ENCODE measurements at places on chromosomes 11 and 22. TPM values are rescaled to one million over a fixed set of nuclear protein-coding genes. Genes with fewer than 3 reads are reported as not detected.

DNA sequence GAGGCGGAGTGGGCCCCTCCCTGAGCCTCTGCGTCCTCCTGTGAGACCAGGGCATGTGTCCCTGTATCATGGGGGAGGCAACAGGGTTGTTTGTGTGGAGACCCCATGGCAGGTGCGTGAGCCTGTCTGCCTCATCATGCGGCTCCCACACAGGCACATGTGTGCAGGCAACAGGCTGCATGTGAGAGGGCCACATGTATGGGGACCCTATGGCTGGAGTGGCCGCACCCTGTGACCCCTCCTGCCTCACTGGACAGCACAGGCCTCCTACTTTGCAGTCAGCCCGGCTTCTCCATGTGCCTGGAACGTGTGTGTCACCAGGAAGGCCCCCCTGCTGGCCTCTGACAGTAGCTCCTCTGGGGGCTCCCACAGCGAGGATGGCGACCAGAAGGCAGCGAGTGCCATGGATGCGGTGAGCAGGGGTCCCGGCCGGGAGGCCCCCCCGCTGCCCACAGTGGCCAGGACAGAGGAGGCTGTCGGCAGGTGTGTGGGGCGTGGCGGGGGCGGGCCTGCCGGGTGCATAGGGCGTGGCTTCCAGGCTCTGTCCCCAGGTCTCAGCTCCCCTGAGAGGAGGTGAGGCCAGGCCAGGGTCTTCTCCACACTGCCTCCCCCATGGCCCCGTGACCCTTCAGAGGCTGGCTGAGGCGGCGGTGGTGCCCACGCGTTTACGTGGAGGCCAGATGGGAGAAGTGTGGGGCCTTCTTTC, 34.1 kb downstream of the SBF1 start:
- no peaks in the 10 kb centered on the region for H3K27me3 ChIP-seq
- H3K27ac ChIP-seq: no peak overlapping the region
- peaks cover 68% of the 10 kb centered on the region for H3K36me3 ChIP-seq
- H3K4me3 ChIP-seq: no peak overlapping the region
- peak; percentile 60 for DNase-seq

DNA sequence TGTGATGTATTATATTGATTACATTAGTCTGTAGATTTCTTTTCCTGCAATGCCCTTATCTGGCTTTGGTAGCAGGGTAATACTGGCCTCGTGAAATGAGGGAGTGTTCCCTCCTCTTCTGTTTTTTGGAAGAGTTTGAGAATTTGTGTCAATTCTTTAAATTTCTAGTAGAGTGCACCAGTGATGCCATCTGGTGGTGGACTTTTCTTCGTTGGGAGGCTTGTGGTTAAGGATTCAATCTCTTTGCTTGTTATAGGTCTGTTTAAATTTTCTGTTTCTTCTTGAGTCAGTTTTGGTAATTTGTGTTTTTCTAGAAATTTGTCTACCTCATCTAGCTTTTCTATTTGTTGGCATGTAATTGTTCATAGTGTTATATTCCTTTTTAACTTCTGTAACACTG, 18.9 kb downstream of the SHANK3 start:
- H3K4me3 ChIP-seq: no peak overlapping the region
- no peak for DNase-seq
- peaks cover 7% of the 10 kb centered on the region for H3K27me3 ChIP-seq
- peaks cover 11% of the 10 kb centered on the region for H3K4me1 ChIP-seq

DNA sequence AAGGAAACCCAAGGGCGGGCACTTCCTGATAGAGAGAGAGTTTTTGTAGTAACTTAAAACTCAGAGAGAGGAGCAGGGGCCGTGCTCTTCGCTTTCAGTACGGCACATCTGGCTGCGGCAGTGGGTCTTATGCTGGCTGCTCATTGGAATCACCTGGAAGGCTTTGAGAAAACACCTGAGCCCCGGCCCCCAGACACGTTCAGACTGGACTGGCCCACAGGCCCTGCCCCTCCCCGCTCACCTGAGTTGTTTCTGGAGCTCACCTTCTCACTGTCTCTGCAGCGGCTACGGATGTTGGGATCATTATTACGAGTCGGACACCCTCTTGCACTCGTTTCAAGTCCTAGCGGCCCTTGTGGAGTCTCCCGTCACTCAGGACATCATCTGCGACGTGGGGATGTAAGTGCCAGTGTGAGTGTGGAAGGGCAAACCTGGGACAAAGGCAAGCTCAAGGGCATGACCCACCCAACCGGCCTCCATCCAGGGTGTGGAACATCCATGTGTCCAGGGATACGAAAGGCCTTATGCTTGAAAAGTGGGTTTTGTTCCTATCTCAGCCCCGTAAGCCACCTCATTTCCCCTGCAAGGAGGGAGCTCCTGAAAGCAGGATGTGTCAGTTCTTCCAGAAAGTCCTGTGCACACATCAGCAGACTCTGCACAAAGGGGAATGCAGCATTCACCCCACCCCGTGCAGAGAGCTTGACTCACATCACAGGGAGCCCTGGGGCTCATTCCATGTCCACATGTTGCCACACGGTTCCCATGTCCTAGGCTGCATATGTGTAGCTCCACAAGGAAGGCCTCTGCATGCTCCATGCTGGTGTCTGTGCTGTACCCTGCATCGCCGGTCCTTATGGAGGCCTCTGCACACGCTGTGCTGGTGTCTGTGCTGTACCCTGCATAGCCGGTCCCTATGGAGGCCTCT, 5.4 kb downstream of the NADSYN1 start:
- H3K36me3 ChIP-seq: peaks cover 79% of the 10 kb centered on the region
- H3K27me3 ChIP-seq: no peaks in the 10 kb centered on the region
- peaks cover 14% of the 10 kb centered on the region for H3K4me1 ChIP-seq

- no peak overlapping the region for H3K27ac ChIP-seq
- H3K36me3 ChIP-seq: no peaks in the 10 kb centered on the region
- DNase-seq: no peak
- H3K27me3 ChIP-seq: no peaks in the 10 kb centered on the region
- H3K4me3 ChIP-seq: no peak overlapping the region
- no peaks in the 10 kb centered on the region for H3K4me1 ChIP-seq
Observed at GRCh38 chr11:17267576-17267975, 9.0 kb upstream of the NUCB2 start.

DNA sequence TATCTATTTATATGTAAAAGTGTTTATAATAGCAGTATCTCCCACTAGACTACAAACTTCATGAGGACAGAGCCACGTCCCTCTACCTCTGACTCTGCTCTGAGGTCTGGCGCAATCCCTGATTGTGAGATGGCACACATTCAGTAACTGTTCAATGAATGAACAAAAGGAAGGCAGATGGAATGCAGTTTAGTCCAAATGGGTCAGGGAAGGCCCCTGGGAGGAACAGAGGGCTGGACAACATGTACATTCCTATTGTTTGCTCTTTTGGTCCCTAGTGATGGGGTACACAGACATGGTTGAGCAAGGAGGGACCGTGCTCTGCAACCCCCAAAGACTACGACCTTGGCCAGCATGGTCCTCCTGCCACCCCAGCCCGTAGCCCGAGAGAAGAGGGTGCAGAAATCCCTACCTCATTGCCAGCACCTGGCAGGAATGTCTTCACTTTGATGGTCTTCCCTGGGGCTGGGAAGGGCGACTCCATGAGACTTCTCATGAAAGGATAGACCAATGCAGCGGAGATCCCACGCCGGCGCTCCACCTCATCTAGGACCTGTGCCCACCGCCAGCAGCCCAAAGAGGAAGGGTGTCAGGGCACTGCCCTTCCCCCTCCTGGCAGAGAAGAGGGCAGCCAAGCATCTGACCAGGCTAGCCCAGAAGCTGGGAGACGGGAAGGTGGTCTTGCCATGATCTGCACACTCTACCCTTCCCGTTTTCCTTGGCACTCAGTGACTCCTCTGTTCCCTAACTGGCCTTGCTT, 24.3 kb downstream of the RPL27A start:
- peaks cover 28% of the 10 kb centered on the region for H3K4me1 ChIP-seq
- peak overlapping the region; percentile 20 for H3K27ac ChIP-seq
- H3K4me3 ChIP-seq: no peak overlapping the region
- no peak for DNase-seq
- peaks cover 46% of the 10 kb centered on the region for H3K36me3 ChIP-seq

- H3K4me3 ChIP-seq: no peak overlapping the region
- H3K27ac ChIP-seq: no peak overlapping the region
- no peak for DNase-seq
- peaks cover 7% of the 10 kb centered on the region for H3K4me1 ChIP-seq
- H3K27me3 ChIP-seq: no peaks in the 10 kb centered on the region
Observed at GRCh38 chr11:118878163-118878563, 5.5 kb upstream of the CXCR5 start.

- no peaks in the 10 kb centered on the region for H3K36me3 ChIP-seq
- no peak overlapping the region for H3K4me3 ChIP-seq
- H3K27me3 ChIP-seq: peaks cover 2% of the 10 kb centered on the region
- H3K4me1 ChIP-seq: no peaks in the 10 kb centered on the region
- no peak overlapping the region for H3K27ac ChIP-seq
- DNase-seq: no peak
Observed at GRCh38 chr22:36894266-36894665, 19.2 kb upstream of the CSF2RB start.

GRCh38 chr11:117824571-117825537, at the start of gene FXYD2:
TSS of gene FXYD2 (minus strand) at chr11:117824744. CDS start at chr11:117824678, 66 bp downstream.
- H3K4me1 ChIP-seq: peaks cover 36% of the 10 kb centered on the region
- no peaks in the 10 kb centered on the region for H3K36me3 ChIP-seq
- peaks cover 5% of the 10 kb centered on the region for H3K27me3 ChIP-seq

DNA sequence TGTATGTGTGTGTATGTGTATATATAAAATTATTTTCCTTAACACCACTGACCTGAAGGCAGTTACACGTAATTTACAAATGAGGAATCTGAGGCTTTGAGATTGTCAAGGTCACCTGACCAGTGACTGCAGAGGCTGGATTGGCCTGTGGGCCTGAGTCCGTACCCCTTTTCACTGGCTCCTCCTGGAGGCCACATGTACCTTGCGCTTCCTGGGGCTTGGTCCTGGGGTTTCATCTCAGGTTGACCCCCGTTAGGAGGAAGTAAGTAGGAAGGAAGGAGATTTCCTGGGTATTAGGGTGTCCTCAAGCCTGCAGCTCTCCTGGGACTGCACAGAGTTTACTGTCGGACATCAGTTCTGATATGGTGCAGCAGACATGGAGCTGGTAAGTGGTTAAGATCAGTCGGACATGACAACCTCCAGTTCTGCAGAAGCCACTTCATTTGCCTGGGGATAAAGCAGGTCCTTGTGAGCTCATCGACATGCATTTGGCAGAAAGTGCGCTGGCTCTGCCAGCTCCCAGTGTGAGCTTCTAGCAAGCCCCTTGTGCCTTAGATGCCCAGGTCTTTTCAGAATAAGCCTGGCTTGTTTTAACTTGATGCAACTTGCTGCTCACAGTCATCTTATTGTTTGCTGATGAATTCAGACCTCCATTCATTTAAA, 36.6 kb downstream of the ST3GAL4 start:
- H3K27me3 ChIP-seq: no peaks in the 10 kb centered on the region
- peaks cover 54% of the 10 kb centered on the region for H3K4me1 ChIP-seq
- H3K36me3 ChIP-seq: no peaks in the 10 kb centered on the region
- H3K27ac ChIP-seq: peak overlapping the region; percentile 51
- no peak for DNase-seq

GRCh38 chr11:109075976-109076375, 346.0 kb upstream of the C11orf87 start:
- no peak overlapping the region for H3K27ac ChIP-seq
- no peak for DNase-seq
- H3K36me3 ChIP-seq: no peaks in the 10 kb centered on the region
- no peak overlapping the region for H3K4me3 ChIP-seq
- H3K27me3 ChIP-seq: no peaks in the 10 kb centered on the region
- peaks cover 24% of the 10 kb centered on the region for H3K4me1 ChIP-seq

DNA sequence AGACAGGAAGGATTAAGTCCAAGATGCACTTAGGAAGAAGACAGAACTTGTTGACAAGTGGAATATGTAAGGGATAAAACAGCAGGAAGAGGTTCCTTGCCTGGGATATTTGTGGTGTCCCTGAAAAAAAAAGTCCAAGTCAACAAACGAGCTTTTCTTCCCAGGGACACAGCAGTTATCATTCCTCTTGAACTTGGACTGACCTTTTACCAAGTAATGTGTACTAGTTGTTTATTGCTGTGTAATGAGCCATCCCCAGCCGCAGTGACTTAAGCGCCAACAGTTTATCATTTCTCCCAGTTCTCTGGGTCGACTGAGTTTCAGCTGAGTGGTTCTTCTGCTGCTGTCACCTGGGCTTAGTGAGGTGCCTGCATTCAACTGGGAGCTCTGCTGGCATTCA, 37.0 kb downstream of the KREMEN1 start:
- no peaks in the 10 kb centered on the region for H3K27me3 ChIP-seq
- no peak overlapping the region for H3K27ac ChIP-seq
- no peak overlapping the region for H3K4me3 ChIP-seq

GRCh38 chr11:77287136-77287535, 14.3 kb downstream of the GDPD4 start:
- H3K27me3 ChIP-seq: no peaks in the 10 kb centered on the region
- DNase-seq: no peak
- H3K4me1 ChIP-seq: no peaks in the 10 kb centered on the region
- H3K27ac ChIP-seq: no peak overlapping the region
- H3K36me3 ChIP-seq: no peaks in the 10 kb centered on the region

DNA sequence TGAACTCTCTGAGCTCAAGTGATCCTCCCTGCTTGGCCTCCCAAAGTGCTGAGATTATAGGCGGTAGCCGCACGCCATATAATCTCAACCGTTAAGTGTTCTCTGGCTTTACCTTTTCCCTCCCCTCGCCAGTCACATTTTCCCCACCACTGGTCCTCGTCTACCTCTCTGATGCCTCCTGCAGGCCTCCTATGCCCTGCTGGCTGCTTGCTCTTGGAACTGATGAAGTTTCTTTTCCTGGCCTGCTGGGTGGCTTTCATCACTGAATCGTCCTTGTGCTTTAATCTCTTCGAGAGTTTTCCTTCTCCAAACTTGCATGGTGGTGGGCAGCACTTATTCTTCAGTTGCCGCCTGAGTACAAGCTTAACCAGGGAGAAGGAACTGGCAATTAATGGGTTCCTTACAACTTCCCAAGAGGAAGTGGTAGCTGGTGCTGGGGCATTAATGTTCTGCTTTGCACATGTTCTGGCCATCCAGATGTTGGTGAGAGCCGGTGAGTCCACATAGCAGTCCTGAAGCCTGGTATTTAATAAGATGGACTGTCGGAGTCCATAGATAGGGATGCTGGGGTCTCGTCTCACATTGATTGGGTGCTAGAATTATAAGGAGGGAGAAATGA, 1.3 kb downstream of the C22orf31 start:
- H3K36me3 ChIP-seq: no peaks in the 10 kb centered on the region
- peaks cover 3% of the 10 kb centered on the region for H3K4me1 ChIP-seq
- no peak overlapping the region for H3K27ac ChIP-seq
- peak; percentile 18 for DNase-seq

DNA sequence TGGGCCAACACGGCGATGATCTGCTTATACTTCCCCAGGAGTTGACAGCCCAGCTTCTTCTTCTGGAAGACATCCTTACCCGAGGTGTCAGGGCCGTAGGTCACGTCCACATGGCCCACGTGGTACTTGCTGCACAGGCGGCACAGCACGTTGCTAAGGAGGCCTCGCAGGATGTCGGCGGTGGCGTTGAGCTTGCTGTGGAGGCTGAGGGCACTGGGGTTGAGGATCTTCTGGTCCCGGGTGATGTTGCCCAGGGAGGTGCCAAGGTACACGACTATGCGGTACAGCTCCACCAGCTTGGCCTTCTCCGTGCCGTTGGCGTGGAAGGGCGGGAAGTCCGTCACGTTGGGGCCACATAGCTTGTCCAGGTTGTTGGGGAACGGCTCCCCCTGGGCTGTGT, 2.9 kb downstream of the LIF start:
- no peak for DNase-seq
- no peak overlapping the region for H3K4me3 ChIP-seq
- peaks cover 36% of the 10 kb centered on the region for H3K4me1 ChIP-seq
- H3K27ac ChIP-seq: no peak overlapping the region
- H3K36me3 ChIP-seq: no peaks in the 10 kb centered on the region

HMBS gene
- total RNA-seq: 12.1 TPM

CCDC83 gene
- not detected for total RNA-seq

TRIM49D2 gene
- total RNA-seq: not detected

SLC22A9 gene
- total RNA-seq: not detected

LUZP2 gene
- total RNA-seq: 0.11 TPM

FANCF gene
- 12.7 TPM for total RNA-seq
